ENCODE measurements at places on chromosomes 12 and 14.

- DNase-seq: no peak
Observed at GRCh38 chr12:93297536-93297935, 80.2 kb upstream of the NUDT4 start.

- DNase-seq: no peak
Observed at GRCh38 chr12:120252071-120252906, 13.2 kb downstream of the PXN start.

GRCh38 chr12:51822956-51823355 is 25.6 kb downstream of the FIGNL2 start:
- DNase-seq: no peak

- no peak for DNase-seq
Observed at GRCh38 chr12:62290846-62291245, 30.6 kb downstream of the USP15 start.

DNA sequence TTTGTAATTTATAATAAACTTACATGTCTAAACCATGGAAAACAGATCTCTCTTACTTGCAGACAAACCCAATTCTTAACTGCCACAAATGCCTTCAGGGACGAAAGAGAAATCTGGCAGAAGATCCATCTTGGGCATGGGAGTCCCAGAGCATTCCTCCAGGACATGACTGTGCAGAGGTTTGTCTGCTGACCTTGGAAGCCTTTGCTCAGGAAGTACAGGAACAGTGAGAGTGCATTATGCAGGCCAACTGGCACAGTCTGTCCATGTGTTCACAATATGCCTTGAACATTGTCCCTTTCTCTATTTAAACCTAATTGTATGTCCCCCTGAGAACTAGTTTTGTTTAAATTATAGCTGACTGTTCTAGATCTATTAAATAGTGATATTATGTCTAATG is 467.1 kb downstream of the ATP23 start:
- DNase-seq: no peak

DNA sequence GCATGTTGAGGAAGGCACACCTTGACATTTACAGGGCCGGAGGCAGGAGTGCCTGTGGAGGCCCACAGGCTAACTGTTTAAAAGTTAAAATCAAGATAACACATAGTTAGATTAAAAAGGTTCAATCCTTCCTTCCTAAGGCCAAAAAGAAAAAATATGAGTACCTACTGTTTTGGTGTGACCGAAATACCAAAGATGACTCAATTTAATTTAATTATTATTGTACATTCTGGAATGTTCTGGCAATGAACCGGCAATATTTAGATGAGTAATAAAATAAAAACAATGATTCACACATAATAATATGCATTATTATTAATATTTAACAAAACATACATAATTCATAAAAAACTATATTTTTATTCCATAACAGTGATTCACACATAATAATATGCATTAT is 136.8 kb upstream of the NTF3 start:
- no peak for DNase-seq

DNA sequence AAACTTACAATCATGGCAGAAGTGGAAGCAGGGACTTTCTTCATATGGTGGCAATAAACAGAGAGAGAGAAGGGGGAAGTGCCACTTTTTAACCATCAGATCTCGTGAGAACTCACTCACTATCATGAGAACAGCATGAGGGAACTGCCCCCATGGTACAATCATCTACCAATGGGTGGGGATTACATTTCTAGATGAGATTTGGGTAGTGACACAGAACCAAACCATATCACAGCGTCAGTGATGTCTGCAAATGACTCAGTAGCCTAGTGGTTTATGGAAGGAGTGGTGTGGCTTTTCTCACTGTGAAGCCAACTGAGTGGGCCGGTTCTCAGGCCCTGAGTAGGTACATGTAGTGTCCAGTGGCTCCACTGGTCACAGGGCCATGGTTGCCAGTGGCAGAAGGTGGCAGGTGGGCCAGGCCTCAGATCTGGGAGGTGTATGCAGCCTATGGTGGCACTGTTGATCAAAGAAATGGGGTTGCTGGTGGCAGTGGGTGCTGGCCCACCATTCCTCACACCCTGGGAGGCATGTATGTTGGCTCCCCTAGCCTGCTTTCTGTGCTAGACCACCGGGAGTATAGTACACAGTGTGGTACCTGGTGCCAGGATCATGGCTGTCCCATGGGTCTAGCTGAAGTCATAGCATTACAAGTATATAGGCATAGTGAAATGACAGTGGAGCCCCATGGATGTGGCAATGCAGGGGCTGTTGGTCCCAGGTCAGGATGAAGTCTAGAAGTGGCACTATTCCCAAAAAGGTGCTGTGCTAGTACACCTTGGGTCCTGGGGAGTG is 191.9 kb downstream of the NUBPL start:
- DNase-seq: no peak

GRCh38 chr14:104982548-104983230 is 2.9 kb upstream of the CLBA1 start:
- no peak for DNase-seq

- peak; percentile 41 for DNase-seq
Observed at GRCh38 chr12:80632835-80633234, 74.6 kb upstream of the MYF6 start.

DNA sequence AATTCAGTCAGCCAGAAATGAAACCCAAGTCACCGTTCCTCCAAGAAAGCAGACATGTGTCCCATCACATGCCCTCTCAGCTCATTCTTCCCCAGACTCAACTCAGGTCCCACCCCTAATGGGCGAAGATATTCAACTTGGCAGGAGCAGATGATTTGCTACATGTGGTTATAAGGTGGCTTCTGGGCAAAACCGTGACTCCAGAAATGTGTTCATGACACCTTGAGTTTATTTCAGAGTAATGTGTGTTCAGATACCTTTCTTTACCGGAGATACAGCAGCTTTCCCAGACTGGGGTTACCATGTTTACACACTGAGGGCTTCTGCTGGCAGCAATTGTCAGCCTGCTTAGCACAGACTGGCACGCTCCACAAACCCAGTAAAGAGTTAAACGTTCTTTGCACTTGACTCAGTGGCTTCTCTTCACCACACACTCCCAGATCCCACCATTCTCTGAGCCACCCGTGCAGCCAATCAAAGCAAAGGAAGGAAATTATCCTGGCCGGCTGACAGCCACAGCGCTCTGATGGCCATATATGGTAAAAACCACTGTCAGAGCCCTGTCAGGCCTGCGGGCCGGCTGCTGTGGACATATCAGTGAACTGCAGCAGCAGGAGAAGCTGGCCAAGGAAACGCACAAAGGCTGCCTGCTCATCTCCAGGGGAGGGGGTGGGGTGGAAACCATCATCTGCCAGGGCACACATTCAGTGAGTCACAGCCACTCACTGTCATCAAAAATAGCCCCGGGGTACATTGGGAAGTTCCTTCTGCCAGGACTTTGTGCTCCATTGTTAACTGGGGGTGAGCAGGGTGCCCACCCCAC is 39.9 kb downstream of the CORO1C start:
- DNase-seq: peak; percentile 94

GRCh38 chr14:97441740-97442362 is 644.7 kb downstream of the VRK1 start:
- DNase-seq: no peak

GRCh38 chr14:56955745-56956144 is 145.5 kb upstream of the OTX2 start:
- DNase-seq: no peak

- no peak for DNase-seq
Observed at GRCh38 chr14:94544726-94545125, 16.5 kb upstream of the SERPINA4 start.

GRCh38 chr12:94488463-94488862 is 28.8 kb upstream of the CEP83 start:
- no peak for DNase-seq

DNA sequence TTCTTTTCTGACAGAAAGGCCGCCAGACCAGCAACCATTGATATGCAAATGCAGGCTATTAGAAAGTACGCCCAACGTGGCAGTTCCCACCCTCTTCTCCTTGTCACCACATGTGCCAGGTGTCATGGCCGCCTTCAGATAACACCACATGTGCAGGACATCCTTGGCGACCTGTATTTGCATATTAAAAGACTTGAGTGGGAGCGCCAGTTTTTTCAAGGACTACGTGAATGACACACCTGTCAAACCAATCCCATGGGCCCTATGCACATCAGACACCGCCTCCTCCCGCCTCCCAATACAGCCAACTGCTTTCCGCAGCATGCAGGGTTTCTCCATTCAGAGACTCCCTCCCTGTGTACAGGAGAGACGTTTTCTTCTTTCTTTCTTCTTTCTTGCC is 318.6 kb upstream of the FAR2 start:
- no peak for DNase-seq

DNA sequence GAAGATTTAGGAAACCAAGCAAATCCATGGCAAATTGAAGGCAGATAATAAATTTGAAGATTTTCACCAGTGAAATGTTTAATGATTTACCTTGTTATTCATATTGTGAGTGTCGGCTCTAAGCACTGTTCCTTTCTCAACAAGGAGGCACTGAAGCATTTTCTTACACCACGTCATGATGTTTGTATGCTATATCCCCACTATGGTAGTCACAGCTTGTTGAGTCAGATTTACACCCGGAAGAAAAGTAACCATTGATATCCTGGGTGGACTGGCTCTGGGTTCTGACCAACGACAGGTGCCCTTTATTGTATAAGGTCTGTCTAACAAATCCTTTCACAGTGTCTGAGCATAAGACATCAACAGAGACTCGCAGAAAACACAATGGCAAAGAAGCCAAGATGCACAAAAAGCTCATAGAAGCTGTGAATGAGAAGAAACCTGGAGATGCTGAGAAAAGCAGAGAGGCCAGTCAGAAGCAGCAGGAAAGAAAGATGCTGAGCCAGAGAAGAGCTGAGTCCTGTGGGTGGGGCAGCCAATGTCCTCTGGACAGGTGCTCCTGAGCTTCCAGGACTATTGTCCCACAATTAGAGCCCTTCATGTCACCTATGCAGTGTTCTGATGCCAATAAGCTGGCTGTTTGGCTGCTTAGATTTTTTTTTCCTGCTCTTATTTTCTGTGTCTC is 49.7 kb upstream of the ARHGAP5 start:
- no peak for DNase-seq

GRCh38 chr14:92880351-92880750 is 42.6 kb upstream of the CHGA start:
- DNase-seq: no peak

DNA sequence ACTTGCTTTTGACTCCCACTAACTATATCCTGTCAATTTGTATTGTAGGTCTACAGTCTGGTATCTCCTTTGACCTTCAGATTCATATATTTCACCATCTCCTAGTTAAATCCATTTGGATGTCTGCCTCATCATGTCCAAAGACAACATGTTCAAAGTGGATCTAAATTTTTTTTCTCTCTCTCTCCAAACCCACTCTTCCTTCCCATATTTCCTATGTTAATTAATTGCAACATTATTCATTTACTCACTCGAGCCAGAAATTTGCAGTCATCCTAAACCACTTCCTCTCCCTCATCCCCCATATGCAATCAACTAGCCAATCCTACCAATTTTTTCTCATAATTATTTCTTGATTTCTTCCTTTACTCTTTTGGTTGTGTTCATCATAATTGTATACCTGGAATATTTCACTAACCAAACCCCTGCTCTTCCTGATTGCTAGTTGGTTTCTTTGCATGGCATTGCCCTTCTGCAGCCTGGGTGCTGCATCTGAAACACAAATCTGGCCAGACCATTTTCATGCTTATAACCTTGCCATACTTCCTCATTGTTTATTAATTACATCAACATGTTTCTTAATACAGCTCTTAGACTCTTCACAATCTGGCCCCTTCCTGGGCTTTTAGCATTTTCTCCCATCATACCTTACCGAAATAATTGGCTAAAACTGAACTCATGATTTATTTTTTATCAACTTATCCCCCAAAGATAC is 442.2 kb downstream of the ADAMTS20 start:
- no peak for DNase-seq

GRCh38 chr14:100827101-100828021 is 1.4 kb downstream of the MEG3 start:
- no peak for DNase-seq

- no peak for DNase-seq
Observed at GRCh38 chr14:61764342-61765122, 2.3 kb downstream of the SNAPC1 start.
